RPMI8226 (cell line): ENCODE measurements at places on chromosomes 4 and X.
A peak's percentile ranks its signal among the peaks of the same experiment; 100 is the strongest.

DNA sequence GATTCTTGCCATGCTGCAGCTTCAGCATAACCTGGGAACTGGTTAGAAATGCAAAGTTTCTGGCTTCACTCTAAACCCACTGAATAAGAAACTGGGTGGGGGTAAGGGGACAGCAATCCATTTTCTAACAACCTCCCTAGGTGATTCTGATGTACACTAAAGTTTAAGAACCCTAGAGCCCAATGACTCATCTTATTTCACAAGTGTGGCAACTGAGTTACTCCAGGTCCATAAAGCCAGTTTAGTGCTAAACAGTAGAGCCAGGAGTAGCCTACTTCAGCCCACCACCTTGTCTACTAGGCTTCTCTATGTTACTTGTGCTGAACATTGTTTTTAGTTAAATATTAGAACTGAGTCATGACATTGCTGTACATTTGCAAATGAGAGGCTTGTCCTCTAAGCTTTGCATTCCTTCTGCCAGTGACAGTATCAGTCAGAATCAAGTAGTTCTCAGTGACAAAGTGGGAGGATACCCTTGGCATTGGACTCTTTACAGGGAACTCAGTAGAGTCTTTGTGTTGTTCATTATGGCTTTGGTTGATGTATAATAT, 518.0 kb downstream of the RPA4 start:
- no peak for DNase-seq

DNA sequence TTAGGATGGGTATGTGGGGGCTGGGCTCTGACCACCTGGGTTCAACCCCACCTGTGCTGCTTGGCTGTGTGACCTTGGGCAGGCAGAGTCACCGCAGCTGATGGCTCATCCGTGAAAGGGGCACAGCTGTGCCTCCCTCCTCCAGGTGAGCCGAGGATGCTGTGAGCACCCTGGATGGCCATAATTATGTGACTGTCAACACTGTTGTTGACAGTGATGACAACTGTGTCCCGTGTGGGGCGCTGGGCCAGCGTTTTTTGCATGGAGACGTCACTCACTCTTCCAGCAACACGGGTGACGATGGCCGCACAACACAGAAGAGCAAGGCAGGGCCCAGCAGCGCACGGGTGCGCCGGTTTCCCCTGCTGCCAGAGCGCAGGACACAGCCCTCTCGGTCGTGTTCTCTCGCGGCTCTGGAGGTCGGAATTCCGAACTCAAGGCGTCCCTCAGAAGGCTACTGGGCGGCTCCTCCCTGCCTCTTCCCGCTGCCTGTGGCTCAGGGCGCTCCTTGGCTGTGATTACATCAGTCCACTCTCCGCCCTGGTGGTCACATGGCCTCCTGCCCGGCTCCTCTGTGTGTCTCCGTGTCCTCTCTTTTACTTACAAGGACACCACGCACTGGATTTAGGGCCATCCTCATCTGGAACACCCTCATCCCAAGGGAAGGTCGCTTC, 1.3 kb downstream of the SH3TC1 start:
- no peak for DNase-seq

DNA sequence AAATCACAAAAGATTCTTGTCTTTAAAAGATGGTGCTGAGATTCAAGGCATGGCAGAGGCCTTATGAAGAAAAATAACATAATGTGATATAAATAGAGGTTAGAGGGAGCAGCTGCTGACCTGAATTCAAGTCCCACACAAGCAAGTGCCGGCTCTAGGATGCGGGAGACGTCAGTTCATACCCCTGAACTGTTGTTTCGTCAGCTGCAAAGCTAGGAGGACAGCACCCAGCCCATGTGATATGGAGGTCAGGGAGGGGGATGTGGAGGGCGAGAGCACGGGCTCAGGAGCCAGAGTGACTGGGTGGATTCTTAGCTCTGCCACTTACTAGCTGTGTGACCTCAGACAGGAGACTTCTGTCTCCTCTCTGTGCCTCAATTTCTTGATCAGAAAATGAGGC, 77.9 kb downstream of the JAKMIP1 start:
- no peak for DNase-seq

DNA sequence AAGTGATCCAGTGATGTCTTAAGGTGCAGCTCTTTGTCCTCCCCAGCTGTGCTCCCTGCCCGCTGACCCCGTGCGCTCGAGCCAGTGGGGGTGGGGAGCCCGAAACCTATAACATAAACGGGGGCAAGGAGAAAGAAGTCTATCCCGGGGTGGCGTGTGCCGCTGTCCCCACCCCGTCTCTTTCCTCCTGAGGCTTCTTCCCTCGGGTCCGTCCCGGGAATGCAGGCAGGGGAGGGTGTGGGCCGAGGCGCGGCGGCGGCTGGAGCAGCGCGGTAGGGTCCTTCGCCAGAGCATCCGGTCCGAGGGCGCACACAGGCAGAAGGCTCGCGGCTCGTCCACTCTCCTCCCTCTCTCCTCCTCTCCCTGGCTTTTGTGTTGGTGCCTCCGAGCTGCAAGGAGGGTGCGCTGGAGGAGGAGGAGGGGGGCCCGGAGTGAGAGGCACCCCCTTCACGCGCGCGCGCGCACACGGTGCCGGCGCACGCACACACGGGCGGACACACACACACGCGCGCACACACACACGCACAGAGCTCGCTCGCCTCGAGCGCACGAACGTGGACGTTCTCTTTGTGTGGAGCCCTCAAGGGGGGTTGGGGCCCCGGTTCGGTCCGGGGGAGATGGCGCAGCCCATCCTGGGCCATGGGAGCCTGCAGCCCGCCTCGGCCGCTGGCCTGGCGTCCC, at the start of gene RAB33A:
Gene RAB33A (plus strand): TSS at position 517 of the 681 bp plus-strand sequence. CDS start 101 bp downstream, at position 618.
- DNase-seq: peak; percentile 9

DNA sequence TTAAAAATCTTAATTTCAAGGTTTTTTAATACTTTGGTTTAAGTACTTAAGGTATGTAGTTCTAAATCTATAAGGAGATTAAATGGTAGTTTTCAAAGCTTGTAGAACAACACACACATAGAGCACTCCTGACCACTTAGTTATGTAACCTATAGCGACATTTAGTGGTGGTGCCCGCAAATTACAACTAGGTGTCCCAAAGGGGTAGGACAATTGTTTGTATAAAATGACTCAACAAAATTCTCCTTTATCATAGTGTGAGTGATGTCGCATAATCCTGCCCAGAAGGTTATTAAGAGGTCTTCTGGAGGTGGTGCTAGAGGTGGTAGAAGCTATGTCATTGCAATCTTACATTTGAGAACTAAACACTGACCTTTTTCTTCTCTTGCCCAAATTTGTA, 373.0 kb upstream of the RASGEF1B start:
- peak; percentile 66 for DNase-seq

- DNase-seq: no peak
Observed at GRCh38 chr4:124537971-124538370, 174.6 kb downstream of the ANKRD50 start.

DNA sequence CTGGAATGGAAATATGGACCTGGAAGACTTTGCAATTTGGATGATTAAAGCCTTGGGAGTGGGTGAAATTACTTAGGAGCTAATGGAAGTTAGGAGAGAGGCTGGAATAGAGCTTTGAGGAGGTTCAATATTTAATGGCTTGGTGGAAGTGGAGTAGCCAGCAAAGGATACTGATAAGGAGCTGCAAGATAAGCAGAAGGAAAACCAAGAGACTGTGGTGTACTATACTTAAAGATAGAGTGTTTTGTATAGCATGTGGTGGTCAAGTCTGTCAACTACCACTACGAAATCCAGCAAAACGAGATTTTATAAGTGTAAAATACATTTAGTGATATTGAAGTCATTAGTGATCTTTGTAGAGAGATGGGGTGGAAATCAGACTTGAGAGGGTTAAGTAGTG, 54.0 kb upstream of the TMLHE start:
- DNase-seq: no peak

GRCh38 chr4:2696423-2696822, 59.7 kb downstream of the TNIP2 start:
- DNase-seq: no peak

GRCh38 chr4:138751309-138751708, 264.3 kb upstream of the NOCT start:
- DNase-seq: no peak
